Left renal pelvis (tissue), 4 donors: ENCODE measurements at places on chromosomes 3 and 15. TPM values are rescaled to one million over a fixed set of nuclear protein-coding genes. Genes with fewer than 3 reads are reported as not detected.

Gene RBP2
- 0.58 TPM for polyA plus RNA-seq

Gene ZNF660
- polyA plus RNA-seq: 11.1 TPM

Gene NANOGP8
- polyA plus RNA-seq: not detected

Gene ZNF662
- polyA plus RNA-seq: 23.5 TPM

Gene ITGA11
- 3.4 TPM for polyA plus RNA-seq

Gene LIPC
- 2.0 TPM for polyA plus RNA-seq

Gene EPHB1
- polyA plus RNA-seq: 5.8 TPM

Gene QARS1
- polyA plus RNA-seq: 332 TPM

Gene PIK3R4
- 41.8 TPM for polyA plus RNA-seq

Gene LARP6
- polyA plus RNA-seq: 24.6 TPM

Gene EPHA6
- 1.4 TPM for polyA plus RNA-seq

Gene CCDC80
- 729 TPM for polyA plus RNA-seq

Gene SERPINI2
- 1.0 TPM for polyA plus RNA-seq

Gene FNDC3B
- 72.4 TPM for polyA plus RNA-seq

Gene SLC2A2
- 1.3 TPM for polyA plus RNA-seq

Gene EHHADH
- 23.6 TPM for polyA plus RNA-seq

Gene DPPA2
- polyA plus RNA-seq: 1.6 TPM

Gene KIF7
- 9.2 TPM for polyA plus RNA-seq

Gene SIDT1
- 3.7 TPM for polyA plus RNA-seq

Gene TMEM158
- 10.7 TPM for polyA plus RNA-seq

Gene EFCC1
- polyA plus RNA-seq: 2.2 TPM

Gene PP2D1
- polyA plus RNA-seq: 0.32 TPM

Gene FES
- 23.0 TPM for polyA plus RNA-seq

Gene CKMT1B
- 2.3 TPM for polyA plus RNA-seq

Gene OXTR
- polyA plus RNA-seq: 1.7 TPM

Gene ALPK3
- 13.6 TPM for polyA plus RNA-seq

Gene CLDN18
- 1.6 TPM for polyA plus RNA-seq

Gene CLDND1
- 146 TPM for polyA plus RNA-seq

Gene RTP3
- polyA plus RNA-seq: not detected

Gene TIMP4
- polyA plus RNA-seq: 7.1 TPM

Gene ISG20
- polyA plus RNA-seq: 1.4 TPM

Gene EFHB
- polyA plus RNA-seq: 7.1 TPM
